Coronary artery (tissue), 2 donors: ENCODE measurements at places on chromosomes 7 and 10.
A peak's percentile ranks its signal among the peaks of the same experiment; 100 is the strongest.

GRCh38 chr7:141562543-141562942, 11.3 kb downstream of the AGK start:
- DNase-seq, result no peak

DNA sequence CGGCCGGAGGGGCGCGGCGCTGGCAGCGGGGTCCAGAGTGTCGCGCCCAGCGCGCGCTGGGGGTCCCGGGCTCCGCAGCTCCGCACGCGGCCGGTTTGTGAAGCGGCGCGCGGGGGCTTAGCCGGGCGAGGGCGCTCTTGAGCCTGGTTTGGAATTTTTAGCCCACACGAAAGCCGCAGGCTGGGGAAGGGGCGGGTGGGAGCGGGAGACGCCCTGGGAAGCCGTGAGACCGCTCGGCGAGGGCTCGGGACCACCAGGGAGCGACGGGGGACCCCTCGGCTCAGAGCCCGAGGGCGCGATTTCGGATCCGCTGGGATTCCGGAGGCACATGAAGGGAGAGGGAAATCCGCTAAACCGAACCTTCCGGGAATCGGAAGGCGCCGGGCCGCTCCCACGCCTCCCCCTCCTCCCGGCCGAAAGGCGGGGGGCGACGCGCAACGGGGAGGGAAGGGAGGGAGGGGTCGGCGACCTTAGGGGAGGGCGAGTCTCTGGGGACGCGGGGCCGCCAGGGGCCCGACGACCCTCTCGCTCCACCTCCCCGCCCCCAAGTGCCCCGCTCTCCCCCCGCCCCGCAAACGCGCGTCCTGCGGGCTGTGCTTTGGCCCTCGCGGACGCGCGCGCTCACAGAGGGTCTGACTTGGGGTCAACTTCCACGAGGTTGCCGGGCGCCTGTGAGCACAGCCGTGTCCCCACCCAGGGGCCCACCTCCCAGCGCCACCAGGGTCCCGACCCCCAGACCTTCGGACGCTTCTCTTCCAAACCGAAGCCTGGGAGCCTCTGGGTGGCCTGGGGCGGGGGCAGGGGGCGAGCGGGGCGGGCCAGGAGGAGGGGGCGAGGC, 5.1 kb upstream of the ELFN1 start:
- peak; percentile 57 for DNase-seq

DNA sequence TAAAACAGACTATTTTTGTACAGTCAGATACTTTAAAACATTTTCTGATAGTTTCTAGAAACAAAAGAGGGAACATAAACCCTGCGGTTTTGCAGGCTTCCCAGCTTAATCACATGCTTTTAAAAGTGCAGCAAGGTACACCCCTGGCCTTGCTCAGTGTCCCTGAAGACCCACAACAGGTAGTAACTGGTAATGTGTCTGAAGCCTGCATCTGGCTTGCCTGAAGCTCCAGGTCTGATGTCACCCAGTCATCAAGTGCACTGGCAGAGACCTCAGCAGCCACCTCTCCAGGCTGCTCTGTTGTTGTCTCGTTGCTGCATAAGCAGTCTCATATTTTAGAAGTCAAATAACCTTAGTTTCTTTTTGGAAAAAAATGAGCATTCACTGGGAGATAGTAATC, 376.1 kb upstream of the MTPN start:
- DNase-seq, result no peak

- DNase-seq, result no peak
These were observed 230.0 kb upstream of the HABP2 start for GRCh38 chr10:113322843-113323242.

- DNase-seq, result no peak
These were observed 61.7 kb upstream of the C1QL3 start for GRCh38 chr10:16583382-16583781.

DNA sequence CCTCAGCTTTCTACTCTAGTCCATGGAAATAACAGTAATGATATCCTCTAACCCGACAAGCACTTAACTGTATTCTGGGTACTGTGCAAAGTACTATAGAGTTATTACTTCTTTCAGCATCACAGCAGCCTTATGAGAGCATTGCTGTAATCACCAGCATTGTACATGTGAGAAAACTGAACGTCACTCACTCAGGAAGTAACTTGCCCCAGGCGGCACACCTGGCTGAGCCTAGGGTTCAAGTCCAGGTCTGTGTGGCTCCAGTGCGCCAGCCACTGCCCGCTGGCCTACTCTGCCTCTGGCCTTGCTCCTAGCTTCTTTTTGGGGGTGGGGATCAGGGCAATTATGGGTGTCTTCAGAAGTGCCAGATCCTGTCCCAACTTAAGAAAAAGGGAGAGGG, 50.5 kb downstream of the ZMIZ1 start:
- DNase-seq, result no peak

DNA sequence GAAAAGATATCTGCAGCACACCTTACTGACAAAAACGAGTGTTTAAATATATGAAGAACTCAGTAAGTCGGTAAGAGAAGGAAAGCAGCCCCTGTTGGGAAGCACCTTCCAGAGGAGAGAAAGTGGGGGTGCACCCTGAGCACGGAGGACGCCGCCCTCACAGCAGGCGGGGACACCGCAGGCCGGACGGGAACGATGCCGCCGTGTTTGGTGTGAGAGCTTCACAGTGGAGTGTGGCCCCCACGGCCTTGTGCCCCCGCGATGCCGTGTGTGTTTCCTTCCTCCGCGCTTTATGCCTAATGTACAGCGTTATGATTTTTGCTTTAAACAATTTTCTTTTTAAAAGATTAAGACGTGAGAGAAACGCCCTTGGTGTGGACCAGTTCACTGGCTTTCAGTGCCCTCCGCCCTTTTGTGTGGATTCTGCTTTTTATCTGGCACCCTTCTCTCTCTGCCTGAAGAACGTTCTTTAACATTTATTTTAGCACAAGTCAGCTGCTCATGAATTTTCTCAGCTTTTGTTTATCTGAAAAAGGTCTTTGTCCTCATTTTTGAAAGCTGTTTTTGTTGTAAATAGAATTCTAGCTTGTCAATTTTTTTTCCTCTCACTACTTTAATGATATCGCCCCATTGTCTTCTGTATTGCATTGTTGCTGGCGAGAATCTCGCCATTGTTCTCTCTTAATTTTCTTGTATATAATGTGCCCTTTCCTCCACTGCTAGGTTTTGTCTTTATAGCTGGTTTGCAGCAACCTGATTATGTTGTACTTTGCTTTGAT, 110.7 kb downstream of the INPP5A start:
- no peak for DNase-seq

GRCh38 chr7:44323381-44324203, 1.8 kb downstream of the CAMK2B start:
- no peak for DNase-seq

DNA sequence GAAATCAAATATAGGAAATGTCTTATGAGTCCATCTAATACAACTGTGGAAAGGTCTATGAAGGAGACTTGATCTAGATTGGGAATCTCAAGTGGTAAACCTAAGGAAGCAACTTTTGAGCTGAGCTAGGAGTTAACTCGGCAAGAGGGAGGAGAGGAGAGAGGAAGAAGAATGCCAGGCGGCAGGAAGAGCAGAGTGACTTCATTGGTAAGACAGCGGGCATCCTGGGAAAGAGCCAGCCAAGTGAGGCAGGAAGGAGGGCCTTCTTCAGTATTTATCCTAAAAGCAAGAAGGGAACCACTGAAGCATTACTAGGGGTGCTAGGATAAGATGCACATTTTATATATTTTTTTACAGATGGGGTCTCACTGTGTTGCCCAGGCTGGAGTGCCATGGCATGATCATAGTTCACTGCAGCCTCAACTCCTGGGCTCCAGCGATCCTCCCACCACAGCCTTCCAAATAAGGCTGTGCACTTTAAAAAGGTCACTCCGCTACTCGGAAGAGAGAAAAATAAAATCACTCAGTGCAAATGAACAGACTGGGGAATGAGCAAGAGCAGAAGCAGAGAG, 2.0 kb downstream of the BCL7B start:
- DNase-seq, result no peak
